ENCODE measurements at places on chromosomes 5 and 9. TPM values are rescaled to one million over a fixed set of nuclear protein-coding genes. Genes with fewer than 3 reads are reported as not detected.

DNA sequence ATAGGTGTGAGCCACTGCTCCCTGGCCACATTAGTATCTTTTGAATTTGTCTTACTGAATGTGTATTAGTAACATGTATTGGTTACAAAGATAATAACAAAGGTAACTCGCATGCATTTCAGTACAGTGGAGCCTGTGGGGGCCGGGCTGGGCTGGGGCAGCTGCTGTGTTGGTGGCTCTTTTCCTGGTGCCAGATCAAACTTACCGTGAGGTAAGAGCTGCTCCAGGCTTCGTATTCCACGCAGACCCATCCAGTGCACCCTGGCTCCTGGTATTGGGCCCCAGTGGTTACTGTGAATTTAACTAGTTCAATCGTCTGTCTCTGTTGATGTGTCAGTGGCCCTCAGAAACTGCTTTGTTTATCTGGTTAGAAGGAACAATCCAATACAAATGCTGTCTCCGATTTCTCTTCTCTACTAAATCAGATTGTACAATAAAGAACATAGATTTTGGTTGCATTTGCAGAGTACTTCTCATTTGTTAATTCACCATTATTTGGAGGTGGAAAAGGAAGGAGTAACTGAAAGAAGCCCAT, 15.6 kb downstream of the PRRC2B start:
- DNase-seq: no peak

DNA sequence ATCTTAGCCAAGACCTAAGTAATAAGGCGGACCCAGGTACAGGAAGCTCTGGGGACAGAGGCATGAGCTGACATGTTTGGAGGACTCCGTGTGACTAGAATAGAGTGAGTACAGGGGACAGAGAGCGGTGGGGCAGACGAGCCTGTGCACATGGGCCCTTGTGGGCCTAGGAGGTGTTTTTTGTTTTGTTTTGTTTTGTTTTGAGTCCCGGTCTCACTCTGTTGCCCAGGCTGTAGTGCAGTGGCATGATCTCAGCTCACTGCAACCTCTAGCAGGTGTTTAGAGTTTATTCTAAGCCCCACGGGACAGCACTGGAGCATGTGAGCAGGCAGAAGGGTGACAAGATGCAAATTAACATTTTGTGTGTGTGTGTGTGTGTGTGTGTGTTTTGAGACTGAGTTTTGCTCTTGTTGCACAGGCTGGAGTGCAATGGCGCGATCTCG, 3.1 kb upstream of the EEIG1 start:
- no peak for DNase-seq

GRCh38 chr9:116958881-116959280, 271.8 kb downstream of the TRIM32 start:
- DNase-seq: no peak

DNA sequence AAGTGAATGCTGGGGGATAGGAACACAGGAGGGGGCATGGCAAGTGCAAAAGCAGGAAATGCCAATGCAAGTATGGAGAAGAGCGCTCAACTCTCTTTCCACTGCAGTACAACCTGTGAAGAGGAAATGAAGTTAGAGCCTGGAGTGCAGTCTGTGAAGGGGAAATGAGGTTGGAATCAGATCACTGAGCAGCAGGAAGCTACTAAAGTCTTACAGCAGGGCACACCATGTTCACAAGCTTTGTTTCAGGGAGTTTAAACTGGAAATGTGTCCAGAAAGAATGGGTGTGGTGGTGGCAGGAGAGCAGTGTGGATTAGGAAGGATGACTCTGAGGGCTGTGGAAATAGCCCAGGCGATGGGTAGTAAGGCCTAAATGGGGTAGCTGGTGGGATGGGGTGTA, 15.4 kb downstream of the ARHGEF37 start:
- no peak for DNase-seq

NPR3 gene
- 20.3 TPM for polyA plus RNA-seq

GRCh38 chr9:103410059-103410458, 414.9 kb downstream of the CYLC2 start:
- DNase-seq: no peak

GRCh38 chr5:141199359-141200235, at the start of gene PCDHB11:
Gene PCDHB11 (plus strand): TSS chr5:141199627. CDS start chr5:141199775, 148 bp downstream.
- DNase-seq: no peak
